ENCODE measurements at places on chromosomes 4 and X.

DNA sequence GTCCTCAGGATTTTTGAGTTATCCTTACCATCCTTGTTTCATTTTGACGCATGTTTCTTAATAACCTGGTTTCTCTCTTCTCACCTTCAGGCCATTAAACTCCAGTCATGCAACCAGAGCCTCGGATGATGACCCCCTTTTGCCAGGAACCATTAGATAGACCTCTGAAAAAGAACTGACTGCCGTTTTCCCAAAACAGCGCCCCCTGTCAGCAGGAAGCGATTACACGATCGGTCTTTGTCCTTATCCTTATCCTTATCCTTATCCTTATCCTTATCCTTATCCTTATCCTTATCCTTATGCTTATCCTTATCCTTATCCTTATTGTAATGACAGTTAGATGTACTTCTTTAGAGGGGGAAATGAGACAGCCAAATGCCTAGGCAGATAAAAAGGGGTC is 148.4 kb upstream of the ITM2A start:
- no peak for DNase-seq

- DNase-seq: no peak
Measured at GRCh38 chr4:141771889-141772830, 135.8 kb downstream of the IL15 start.

DNA sequence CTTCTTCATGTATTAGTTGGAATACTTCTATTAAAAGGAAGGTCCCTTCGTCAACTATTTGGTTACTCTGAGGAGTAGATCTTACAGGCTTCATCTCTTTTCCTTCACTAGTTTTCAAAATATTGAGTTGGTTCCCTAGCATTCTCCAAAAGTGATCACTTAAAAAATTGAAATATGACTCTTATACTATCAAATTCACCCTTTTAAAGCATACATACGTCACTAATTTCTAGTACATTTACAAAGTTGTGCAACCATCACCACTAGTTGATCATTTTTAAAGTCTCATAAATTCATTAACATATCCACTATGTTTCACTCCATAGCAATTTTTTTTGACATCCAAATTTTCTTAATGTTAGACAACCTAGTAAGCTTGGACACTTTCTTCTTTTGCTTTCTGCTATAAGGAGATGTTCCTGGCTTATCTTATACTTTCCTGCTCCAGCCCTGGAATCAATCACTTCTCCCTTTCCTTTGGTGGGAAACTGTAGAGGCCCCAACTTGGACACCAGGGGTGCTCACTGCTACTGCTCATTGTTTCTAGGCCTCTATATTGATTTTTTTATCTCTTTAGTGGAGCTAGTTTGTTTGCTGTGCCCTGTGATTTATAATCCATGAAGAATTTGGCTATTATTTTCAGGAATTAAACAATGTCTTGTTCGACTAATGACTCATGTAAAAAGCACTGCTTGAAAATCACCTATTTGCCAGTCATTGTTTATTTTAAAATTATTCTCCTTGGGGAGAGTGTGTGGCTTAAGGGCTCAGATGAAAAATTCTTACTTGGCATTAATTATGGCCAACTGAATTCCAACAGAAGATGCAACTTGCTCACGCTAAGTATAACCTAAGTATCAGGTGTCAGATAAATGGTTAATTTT is 4.0 kb upstream of the ZFX start:
- no peak for DNase-seq

- no peak for DNase-seq
Measured at GRCh38 chr4:6354626-6355025, 85.0 kb downstream of the WFS1 start.

GRCh38 chr4:34643476-34643875 is 1600.8 kb downstream of the ARAP2 start:
- DNase-seq: no peak

DNA sequence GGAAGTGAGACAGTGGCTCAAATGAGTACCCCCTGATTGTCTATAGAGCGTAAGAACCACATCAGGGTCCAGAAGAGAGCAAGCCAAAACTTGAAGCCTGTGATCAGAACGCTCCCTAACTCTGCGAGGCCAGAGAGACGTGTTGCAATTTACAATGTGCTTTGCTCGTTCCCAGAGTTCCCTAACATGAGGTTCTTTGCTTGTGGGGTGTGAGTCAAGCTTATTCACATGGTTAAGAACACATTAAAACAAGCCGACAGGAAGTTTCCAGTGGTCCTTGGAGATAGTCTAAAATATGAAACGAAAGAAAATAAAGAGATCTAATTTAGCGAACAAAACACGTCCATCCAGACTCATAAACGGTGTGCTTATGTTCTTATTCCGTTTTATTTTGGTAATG is 702.3 kb downstream of the TRIML1 start:
- no peak for DNase-seq

DNA sequence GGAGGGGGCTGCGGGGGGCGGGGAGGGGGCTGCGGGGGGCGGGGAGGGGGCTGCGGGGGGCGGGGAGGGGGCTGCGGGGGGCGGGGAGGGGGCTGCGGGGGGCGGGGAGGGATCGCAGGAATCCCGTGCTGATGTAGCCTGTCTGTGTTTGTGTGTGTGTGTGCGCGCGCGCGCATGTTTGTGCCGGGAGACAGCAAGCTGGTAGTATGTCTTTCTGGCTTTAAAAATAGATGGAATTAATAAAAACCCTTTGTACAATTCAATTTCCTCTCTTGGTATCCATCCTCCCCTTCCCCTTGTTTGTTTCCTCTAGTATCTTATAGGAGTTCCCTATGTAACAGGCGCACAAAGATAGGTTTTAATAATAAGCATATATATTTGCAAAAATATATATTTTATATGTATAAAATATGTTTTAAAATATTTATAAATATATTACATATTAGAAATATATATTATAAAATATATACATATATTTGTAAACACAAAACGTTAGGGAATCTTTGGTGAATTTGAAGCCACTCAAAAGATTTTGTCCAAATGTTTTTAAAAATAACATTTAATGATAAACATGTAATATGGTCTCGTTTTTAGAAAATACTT is 782 bp downstream of the ARHGAP24 start:
- DNase-seq: no peak

- DNase-seq: no peak
Measured at GRCh38 chr4:2953496-2953895, 9.7 kb downstream of the NOP14 start.

GRCh38 chr4:20723019-20723418 is 22.8 kb downstream of the PACRGL start:
- DNase-seq: no peak

GRCh38 chr4:90220459-90220858 is 93.3 kb downstream of the CCSER1 start:
- no peak for DNase-seq

DNA sequence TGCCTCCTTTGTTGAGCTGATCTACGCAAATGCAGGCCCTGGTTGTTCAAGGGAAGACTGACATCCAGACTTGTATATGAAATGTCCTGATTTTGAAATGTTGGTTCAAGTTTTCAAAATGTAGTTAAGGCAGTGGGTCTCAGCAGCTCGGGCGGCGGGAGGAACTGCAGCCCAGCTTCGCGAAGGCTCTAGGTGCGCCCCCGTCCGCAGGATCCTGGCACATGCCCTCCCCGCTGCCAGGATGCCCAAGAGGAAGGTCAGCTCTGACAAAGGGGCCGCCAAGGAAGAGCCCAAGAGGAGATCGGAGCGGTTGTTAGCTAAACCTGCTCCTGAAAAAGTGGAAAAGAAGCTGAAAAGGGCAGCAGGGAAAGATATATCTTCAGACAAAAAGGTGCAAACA is 1310.1 kb downstream of the ADGRL3 start:
- DNase-seq: no peak

DNA sequence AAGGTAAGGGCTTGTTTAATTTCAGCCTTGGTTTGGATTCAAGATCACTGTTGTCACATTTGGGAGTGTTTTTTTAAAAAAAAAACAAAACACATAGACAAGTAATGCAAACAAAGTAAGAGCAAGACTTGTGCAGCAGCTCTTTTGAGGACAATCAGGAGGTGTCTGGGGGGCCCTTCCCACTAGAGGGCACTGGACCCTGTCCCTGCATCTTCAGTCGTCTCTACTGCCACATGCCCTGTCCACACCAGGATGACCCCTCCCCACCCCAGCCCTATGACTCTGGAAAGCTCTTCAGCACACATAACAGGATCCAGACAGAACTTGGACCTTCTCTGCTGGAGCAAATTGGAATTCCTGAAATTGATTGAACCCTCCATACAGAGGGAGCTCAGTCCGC is 71.0 kb downstream of the USP46 start:
- DNase-seq: no peak

DNA sequence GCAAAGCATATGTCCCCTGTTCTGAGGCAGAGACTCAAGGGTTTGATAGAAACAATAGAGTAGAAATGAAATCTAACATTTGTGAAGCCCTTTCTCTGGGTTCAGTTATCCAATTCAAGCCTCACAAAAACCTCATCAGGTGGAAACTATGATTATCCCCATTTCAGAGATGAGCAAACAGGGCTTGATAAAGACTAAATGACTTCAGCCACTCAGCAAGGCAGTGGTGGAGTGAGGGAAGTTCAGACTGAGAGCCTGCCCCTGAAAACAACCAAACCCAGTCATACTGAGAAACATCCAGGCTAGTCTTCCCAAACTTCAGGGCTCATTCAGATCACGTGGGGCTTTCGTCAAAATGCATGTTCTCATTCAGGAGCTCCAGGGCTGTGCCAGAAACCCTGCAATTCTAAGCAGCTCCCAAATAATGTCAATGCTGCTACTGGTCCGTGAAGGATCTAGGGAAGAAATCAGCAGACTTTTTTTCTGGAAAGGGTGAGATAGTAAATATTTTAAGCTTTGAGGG is 109.6 kb upstream of the KIT start:
- no peak for DNase-seq

DNA sequence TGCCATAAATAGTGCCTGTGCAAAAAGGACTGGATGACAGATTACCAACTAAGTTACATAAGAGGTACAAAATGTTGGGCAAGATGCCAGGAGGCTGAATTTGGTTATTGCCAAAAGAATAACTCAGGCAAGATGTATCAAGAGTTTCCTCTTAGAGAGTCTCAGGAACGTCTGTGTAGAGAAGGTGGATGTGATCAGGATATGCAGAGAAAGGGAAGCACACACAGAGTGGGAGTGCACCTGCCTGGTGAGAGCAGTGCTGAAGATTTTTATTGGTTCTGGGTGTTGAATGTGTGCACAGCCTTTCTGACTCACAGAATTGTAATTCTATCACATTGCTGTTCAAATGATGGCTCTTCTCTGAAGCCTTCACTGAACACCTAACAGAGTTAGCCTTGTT is 156.8 kb upstream of the HS3ST1 start:
- no peak for DNase-seq

- no peak for DNase-seq
Measured at GRCh38 chrX:133985967-133986683, 731 bp upstream of the GPC3 start.

DNA sequence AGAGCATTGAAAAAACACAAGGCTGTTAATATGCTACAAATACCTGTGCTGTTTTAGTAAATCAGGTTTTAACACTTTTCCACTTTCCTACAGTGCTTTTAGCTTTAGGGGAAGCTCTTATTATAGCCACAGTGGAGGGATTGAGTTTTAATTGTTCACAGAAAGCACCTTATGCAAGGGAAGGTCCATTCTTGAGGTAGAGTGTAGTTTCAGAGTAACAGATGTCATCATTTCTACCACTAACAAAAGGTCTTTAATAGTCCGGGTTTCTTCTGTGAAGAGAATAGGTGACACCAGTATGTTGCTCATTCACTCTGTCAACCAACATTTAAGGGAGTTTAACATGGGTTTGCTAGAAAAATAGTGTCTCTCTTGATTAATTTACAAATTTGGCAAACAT is 104.4 kb downstream of the STIM2 start:
- DNase-seq: no peak

DNA sequence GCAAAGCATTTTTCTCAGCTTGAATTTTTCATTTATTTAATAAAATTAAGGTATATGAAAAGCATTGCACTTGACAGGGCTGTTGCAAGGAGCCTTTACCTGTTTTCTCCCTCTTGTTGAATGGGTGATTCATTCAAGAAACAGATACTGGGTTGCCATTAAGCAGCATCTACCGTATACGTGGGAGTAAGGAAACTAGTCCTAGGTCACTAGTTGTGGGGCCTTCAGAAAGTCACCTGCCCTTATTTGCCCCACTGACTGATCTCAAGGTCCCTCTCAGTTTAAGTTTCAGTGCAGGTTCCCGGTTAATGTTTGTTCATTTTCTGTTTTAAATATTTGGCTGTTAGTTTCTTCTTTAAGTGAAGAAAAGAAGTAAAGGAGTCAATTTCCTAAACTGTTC is 34.0 kb downstream of the LHFPL1 start:
- DNase-seq: no peak

DNA sequence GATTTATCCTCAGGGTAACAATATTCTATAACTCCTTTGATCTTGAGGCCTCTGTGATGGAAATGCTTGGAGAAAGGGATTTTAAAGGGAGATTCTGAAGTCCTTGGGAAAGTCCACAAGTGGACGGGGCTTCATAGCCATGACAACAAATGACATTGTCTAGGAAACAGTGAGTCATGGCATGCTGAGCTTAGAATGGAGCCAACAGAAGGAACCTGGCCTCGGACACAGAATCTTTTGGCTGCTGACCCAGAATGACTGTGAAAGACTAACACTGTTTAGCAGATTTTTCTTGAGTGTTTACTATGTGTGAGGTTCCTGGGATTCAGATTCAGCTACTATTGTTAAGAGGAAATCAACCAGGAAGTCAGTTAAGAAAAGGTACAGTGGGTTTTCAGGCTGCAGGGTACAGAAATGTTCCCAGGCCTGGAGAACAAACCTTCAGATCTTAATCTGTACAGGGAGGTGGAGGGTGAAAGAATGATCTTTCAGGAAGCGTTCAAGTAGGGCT is 18.1 kb upstream of the CXCL2 start:
- no peak for DNase-seq

GRCh38 chr4:147059064-147059731 is 113.5 kb upstream of the TTC29 start:
- DNase-seq: no peak

DNA sequence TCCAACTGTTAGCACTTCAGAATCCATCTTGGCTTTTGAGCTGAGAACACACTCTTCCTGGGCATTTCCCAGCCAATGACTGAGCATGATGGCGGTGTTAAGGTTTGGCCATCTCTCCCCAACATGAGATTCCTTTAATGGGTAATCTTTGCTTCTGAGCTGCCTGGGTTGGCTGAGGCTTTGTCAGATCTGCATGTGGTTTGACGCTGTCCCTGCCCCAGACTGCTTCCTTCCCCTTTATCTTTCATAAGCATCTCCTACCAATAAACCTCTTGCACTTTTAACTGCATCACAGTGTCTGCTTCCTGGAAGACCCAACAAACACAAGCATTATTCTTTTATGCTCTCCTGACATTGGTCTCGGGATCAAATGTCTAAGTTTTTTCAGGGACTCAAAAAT is 31.5 kb upstream of the DIPK2B start:
- no peak for DNase-seq

DNA sequence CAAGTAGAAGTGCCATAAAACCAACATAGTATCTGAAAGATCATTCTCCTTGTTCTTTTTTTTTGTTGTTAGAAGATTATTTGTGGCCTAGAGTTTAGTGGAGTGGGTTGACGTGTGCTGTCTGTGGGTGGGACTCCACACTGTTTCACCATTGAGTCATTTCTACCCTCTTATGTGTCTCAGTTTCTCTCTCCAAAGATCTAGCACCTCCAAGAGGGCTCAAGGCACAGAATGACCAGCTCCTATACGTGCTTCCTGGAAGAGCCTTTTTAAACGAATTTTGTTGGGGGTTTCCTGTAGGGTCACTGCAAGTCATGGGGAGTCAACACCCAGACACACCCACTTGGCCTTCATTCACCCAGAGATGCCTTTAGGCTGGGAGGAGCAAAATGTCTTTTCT is 150.1 kb downstream of the KLF8 start:
- DNase-seq: no peak

GRCh38 chrX:147811803-147812202 is 99.9 kb upstream of the FMR1 start:
- no peak for DNase-seq

All from stimulated activated CD8-positive, alpha-beta memory T cell treated with anti-CD3 and anti-CD28 coated beads, Interleukin-7, amount 100 ng/mL, for 4 hours (primary cell).